ENCODE measurements at places on chromosomes 7 and 10. TPM values are rescaled to one million over a fixed set of nuclear protein-coding genes. Genes with fewer than 3 reads are reported as not detected.

DNA sequence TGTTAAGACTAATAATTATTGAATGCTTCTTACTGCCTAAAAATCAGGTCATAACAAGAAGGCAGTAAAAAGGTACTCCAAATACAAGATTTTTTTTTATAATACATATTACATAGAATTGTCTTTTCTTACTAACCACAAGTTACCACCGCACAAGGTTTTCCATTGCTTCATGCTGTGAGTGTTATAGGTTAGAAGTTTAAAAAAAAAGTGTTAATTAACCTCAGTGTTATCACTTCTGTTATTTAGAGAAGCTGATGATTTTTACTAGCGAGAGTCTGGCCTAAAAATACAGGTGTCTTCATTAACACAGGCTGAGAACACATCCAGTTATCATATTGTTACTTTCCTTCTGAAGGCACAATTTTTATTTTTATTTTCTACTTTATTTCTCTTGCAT, 1281.9 kb upstream of the CELF2 start:
- no peak for DNase-seq

HK1 gene
- 144 TPM for polyA plus RNA-seq

ANXA11 gene
- 292 TPM for polyA plus RNA-seq

HNRNPA2B1 gene
- polyA plus RNA-seq = 742 TPM

CALHM1 gene
- polyA plus RNA-seq = not detected
